ENCODE measurements at places on chromosomes 16 and 17. TPM values are rescaled to one million over a fixed set of nuclear protein-coding genes. Genes with fewer than 3 reads are reported as not detected.

DNA sequence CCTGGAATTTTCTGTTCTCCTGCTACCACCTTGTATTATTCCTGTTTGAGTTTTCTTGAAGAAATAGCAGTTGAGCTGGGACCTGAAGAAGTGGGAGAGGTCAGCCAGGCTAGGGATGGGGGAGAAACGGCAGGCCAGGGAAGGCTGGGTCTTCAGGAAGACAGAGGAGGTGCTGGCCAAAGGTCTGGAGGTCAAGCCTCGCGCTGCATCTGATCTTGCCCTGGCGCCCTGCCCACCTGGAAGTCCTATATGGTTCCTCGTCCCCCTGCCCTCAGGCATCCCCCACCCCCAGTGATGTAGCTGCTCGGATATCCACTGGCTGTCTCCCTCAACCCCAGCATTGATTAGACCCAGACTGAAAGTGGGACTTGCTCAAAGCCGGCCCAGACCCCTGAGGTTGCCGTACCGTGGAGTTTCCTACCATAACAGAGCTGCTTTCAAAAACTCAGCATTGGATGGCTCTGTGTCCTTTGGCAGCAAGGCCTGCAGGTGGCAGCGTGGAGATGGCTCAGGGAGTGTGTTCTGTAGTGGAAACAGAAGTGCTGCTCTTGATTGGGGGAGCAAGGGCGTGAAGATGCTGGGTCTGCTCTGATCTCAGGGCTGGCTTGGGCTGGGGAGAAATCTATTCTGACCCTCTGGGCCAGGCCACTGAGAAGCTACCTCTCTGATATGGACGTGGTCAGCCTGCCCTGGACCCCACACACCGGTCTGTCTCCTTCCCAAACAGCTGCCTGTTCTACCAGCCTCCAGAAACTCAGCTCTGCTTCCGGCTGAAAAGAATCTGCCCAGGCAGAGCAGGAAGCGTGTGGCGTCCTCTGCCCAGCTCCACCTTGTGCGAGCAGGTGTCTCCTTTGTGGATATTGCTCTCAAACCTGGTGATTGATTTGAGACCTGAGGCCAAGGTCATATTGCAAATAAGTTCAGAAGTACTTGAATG, 107.0 kb upstream of the CACNG5 start:
- DNase-seq = peak; percentile 91

DNA sequence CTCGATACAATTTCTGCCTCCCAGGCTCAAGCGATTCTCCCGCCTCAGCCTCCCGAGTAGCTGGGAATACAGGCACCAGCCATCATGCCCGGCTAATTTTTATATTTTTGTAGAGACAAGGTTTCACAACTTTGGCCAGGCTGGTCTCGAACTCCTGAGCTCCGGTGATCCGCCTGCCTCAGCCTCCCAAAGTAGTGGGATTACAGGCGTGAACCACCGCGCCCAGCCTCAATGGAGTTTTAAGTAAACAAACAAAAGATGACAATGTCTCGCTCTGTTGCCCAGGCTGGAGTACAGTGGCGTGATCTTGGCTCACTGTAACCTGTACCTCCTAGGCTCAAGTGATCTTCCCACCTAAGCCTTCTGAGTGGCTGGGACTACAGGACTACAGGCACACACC, 52.6 kb upstream of the TRAP1 start:
- DNase-seq = no peak

DHRS11 gene
- total RNA-seq = 12.9 TPM

DNA sequence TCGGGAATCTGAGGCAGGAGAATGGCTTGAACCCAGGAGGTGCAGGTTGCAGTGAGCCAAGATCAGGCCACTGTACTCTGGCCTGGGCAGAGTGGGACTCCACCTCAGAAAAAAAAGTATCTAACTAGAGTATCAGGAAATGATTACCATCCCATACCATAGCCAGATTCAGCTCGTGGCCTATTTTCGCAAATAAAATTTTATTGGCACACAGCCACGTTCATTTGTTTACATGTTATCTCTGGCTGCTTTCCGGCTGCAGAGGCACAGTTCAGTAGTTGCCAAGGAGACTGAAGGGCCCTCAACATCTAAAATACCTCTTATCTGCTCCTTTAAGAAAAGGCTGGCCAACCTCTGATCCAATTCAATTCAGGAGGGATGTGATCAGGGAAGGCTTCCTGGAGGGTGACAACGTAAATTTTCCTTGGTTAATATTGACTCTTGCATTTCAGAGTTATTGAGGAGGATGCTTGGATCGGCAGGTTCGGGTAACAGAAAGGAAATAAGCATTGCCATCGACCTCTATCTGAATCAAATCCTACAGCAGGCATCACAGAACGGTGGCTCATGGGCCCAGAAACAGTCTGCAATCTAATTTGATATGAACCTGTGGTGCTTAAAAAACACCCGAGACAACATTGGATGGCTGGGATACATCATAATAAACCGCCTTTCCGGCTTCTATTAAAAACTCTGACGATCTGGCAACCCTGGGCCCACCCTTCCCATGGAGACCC, 73.8 kb downstream of the XYLT1 start:
- no peak for DNase-seq

GRCh38 chr16:54508351-54508750, 221.8 kb upstream of the IRX3 start:
- no peak for DNase-seq

AARSD1 gene
- 26.7 TPM for total RNA-seq

- no peak for DNase-seq
Observed at GRCh38 chr17:887551-888209, 91.9 kb downstream of the NXN start.

- no peak for DNase-seq
Observed at GRCh38 chr17:47301161-47301560, 22.6 kb upstream of the EFCAB13 start.

DNA sequence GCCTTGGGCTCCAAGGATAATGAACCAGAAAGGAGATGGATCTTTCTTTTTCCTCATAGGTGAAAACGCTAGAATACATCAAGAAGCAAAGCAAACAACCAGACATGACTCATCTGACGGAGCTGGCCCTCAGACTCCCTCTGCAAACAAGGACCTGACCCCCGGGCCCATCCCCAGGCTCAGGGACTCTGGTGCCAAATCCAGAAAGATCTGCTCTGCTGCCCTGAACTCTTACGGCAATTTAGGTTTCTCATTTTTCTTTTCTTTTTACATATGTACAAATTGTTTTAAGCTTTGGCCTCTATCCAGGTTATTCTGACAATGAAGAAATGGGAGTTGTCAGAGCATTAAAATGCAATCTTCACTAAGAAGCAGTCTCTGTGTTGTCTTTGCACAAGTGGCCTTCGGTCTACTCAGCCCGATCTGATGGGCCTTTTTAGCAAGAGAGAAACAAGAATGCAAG, 17.7 kb downstream of the KNOP1 start:
- no peak for DNase-seq

DNA sequence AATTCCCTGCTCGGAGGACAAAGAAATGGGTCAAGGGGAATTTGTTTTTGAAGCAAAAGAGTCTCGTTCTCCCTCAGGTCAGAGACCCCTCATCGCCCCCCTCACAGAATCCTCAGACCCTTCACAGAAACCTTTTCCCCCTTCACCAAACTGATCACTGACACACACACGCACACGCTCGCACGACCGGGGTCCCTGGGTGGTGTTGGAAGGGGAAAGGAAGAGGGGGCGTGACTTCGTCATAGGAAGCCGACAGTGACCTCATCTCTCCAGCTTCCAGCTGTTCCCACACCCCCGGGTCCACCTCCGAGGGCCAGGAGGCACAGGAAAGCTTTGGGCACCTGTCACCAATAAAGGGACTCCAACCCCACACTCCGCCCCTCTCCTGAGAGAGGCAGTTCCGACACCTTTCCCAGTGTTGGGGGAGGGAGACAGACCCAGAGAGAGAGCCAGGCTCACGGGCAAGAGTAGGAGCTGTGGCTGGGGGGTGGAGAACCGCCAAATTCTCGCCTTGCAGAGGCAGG, 1.2 kb downstream of the ASGR1 start:
- no peak for DNase-seq

MT1E gene
- not detected for total RNA-seq

DHRS7C gene
- not detected for total RNA-seq

GRCh38 chr17:56851008-56851407, 17.1 kb downstream of the DGKE start:
- DNase-seq = no peak

HSPB9 gene
- not detected for total RNA-seq

- DNase-seq = peak; percentile 36
Observed at GRCh38 chr16:84150926-84151325, 5.8 kb downstream of the DNAAF1 start.

GRCh38 chr17:29107084-29107483, 64.1 kb downstream of the PIPOX start:
- no peak for DNase-seq

ZNF500 gene
- 10.6 TPM for total RNA-seq

CACNG3 gene
- total RNA-seq = not detected

- DNase-seq = no peak
Observed at GRCh38 chr16:22093996-22094395, 1.7 kb downstream of the VWA3A start.

Measured in SK-MEL-5 (cell line).